Suprapubic skin (tissue), 4 donors: ENCODE measurements at places on chromosomes 16 and 17. TPM values are rescaled to one million over a fixed set of nuclear protein-coding genes. Genes with fewer than 3 reads are reported as not detected.

DNA sequence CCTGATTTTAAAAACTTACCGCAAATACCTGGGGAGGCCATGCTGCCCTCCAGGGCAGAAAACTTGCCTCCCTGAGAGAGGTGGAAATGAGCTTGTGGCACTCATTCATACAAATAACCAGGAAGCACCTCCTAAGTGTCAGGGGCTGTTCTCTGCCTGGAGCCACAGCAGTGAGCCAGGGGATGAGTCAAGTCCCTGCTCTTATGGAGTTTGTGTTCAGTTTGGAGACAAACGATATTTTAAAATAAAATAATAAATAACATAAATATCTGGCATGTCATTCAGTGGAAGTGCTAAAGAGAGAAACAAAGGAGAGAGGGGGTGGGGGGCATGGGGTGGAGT is 313.8 kb downstream of the C16orf95 start:
- no peak for DNase-seq

- peak; percentile 40 for DNase-seq
Measured at GRCh38 chr16:24520983-24521382, 18.4 kb upstream of the RBBP6 start.

DNA sequence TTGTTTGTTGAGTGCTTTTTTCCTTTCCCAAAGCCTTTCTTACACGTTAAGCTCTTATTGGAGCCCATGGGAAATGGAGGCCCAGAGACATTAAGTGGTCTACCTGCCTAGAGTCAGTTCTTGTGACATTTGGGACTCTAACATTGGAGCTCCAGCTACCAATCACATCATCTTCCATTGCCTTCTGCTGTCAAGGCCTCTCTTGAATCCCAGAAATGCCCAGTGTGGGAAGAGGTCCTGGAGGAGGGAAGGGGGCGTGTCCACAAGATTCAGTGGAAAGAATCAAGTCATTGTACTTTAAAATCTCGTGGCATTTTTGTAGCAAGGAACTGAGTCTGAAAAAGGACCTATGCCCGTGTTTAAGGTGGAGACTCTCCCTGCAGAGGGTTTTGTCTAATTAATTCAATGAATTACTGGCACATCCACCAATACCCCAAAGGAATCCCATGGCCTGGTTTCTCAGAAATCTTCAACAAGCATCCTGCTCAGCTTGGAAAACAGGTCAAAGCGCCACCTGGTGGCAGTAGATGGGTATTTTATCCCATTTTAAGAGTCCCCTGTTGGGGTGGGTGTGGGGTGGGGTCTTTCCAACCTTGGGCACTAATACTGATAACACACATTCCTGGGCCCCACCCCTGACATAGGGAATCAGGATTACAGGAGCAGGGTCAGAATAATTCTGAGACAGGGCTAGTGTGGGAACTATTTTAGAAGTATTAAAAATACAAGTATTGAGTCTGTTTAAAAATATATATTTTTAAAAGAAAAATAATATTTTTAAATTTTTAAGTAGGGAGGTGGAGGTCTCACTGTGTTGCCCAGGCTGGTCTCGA is 24.6 kb downstream of the GPT2 start:
- DNase-seq, result no peak

DNA sequence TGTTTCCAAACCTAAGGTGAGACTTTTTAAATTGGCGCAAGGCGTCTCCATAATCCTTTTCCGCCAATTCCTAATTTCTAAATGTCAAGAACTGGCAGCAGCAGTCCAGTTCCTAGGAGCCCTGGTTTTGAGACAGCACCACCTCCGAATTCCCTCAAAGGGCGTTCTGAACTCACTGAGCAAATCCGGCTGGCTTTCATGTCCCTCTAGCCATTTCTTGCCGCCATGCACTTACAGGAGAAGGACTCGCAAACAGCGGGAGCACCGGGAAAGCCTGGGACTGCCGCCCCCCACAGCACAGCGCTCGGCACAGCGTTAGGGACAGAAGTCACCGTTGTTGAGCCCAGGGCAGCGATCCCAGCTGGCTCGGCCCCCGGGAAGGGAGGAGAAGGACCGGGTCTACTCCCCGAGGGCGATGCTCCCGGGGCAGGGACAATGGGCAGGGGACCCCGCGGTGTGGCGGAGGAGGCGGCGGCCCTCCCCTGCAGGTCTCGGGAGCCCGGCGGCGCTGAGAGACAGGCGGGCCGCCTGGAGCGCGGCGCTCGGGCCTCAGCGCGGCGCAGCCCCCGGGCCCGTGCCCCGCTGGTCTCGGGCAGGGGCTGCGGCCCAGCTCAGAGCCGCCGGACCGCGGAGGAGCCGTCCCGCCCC is 545 bp downstream of the ARHGAP17 start:
- peak; percentile 81 for DNase-seq

DNA sequence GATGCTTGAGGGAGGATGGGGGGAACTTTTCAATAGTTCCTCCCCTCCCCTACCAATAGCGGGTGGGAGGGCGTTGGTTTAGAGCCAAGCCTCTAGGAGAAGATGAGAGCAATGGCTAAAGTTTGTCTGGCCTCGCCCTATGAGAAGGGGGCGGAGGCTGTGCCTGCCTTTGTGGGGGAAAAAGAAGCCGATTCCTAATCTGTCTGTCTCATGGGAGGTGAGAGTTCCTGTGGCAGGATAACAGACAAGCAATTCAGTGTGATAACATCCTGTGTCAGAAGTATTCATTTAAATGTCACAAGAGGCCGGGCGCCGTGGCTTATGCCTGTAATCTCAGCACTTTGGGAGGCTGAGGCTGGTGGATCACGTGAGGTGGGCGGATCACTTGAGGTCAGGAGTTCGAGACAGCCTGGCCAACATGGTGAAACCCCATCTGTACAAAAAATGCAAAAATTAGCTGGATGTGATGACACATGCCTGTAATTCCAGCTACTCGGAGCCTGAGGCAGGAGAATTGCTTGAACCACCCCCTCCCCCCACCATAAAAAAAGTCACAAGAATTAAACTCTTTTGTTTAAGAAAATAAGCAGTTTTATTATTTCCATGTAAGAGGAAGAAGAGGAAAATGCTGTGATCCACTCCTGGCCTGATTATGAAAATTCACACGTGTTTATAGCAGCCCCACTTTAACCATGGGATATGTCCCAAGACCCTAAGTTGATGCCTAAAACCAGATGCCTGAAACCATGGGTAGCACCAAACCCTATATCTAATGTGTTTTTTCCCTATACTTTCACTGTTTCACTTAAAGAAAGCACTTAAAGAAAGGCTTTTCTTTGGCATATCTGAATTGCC is 1.7 kb downstream of the SLFN5 start:
- peak; percentile 90 for DNase-seq

GRCh38 chr17:30249460-30249859 is 14.0 kb upstream of the SLC6A4 start:
- DNase-seq, result no peak

- no peak for DNase-seq
Measured at GRCh38 chr17:70683936-70684335, 514.6 kb downstream of the KCNJ2 start.

DNA sequence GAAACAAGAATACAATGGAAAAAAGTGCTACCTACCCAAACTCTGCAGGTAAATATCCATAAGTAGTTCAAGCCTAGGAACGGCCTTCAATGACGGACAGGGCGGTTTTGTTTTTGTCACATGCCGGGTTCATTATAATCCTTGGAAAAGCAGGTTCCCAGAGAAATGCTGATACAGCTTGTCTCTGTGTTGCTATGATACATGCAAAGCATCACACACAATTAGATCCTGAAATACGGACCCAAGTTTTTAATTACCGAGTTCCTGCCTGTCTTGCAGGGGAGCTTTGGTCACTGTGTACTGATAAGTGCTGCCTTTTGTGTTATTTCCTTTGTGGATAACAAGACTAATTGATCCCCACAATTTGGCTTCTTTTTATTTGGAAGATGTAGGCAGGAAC is 217.4 kb downstream of the HAPSTR1 start:
- no peak for DNase-seq

- DNase-seq, result no peak
Measured at GRCh38 chr16:80623376-80623775, 82.6 kb downstream of the DYNLRB2 start.

DNA sequence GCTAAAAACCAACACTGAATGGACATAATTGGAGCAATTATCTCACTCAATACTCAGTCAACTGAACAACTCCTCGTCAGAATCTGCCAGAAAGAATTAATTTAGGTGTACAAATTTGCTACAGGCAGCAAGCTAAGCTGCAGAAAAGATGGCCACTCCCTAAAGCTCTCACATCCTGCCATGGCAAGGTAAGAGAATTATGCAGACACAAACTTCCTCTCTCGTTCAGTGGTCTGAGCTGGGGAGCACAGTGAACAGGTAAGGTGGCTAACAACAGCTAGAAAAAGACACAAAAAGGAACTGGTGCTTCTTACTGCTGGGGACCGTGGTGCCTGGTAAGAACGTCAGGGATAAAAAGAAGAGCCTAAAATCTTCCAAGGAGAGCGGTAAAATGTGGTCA is 74.9 kb upstream of the BCAR1 start:
- no peak for DNase-seq

- DNase-seq, result no peak
Measured at GRCh38 chr17:28402844-28403243, 3.2 kb downstream of the SLC46A1 start.

GRCh38 chr17:39243155-39243554 is 17.4 kb upstream of the STAC2 start:
- no peak for DNase-seq

The FBXL16 gene
- total RNA-seq, result 17.5 TPM

The CAPNS2 gene
- 165 TPM for total RNA-seq

The ABCC12 gene
- not detected for total RNA-seq

The TMEM235 gene
- total RNA-seq, result not detected

The CACNG1 gene
- total RNA-seq, result not detected
